ENCODE measurements at places on chromosomes 3 and 15. TPM values are rescaled to one million over a fixed set of nuclear protein-coding genes. Genes with fewer than 3 reads are reported as not detected.
A peak's percentile ranks its signal among the peaks of the same experiment; 100 is the strongest.

The C3orf80 gene
- total RNA-seq = 1.2 TPM

DNA sequence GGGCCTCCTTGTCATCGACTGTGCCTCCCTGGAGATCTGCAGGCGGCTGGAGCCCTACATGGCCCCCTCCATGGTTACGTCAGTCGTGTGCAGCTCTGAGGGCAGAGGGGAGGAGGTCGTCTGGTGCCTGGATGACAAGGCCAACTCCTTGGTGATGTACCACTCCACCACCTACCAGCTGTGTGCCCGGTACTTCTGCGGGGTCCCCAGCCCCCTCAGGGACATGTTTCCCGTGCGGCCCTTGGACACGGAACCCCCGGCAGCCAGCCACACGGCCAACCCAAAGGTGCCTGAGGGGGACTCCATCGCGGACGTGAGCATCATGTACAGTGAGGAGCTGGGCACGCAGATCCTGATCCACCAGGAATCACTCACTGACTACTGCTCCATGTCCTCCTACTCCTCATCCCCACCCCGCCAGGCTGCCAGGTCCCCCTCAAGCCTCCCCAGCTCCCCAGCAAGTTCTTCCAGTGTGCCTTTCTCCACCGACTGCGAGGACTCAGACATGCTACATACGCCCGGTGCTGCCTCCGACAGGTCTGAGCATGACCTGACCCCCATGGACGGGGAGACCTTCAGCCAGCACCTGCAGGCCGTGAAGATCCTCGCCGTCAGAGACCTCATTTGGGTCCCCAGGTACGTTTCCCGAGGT lies 146.5 kb downstream of the LRRK1 start:
- DNase-seq = peak; percentile 36

- no peak for DNase-seq
Observed at GRCh38 chr3:98215051-98215450, 48.6 kb downstream of the OR5H15 start.

- DNase-seq = no peak
Observed at GRCh38 chr3:64600246-64600950, 87.4 kb downstream of the ADAMTS9 start.

DNA sequence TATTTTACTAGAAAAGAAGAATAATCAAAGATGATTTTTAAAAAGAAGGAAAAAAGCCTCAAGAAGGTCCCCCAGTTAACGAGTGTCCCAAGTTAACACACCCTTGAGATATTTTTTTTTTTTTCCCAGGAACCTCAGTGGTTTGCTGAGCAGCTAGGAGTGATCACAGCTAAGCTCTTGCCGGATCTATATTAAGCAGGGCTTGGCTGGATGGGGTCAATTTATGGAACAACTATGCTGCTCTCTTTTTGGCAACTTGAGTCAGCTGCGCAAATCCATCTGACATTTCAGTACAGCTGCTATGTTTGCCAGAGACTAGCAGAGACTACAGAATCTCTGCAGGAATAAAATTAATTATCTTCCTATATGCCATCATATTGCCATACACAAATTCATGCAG lies at the start of gene LMOD3:
TSS of gene LMOD3 (minus strand) at position 193 of the 400 bp plus-strand sequence. CDS start 209 bp downstream, outside the sequence.
- no peak for DNase-seq

The CPNE9 gene
- total RNA-seq = 0.44 TPM

GRCh38 chr3:73292220-73292619 lies 230.8 kb downstream of the EBLN2 start:
- DNase-seq = no peak

- no peak for DNase-seq
Observed at GRCh38 chr15:89075846-89076245, 12.4 kb upstream of the ABHD2 start.

The CFAP100 gene
- total RNA-seq = 21.5 TPM

- DNase-seq = no peak
Observed at GRCh38 chr3:148727231-148727630, 29.5 kb downstream of the AGTR1 start.

The UBAP1L gene
- total RNA-seq = 4.1 TPM

GRCh38 chr15:51076524-51077220 lies 18.0 kb downstream of the TNFAIP8L3 start:
- no peak for DNase-seq

DNA sequence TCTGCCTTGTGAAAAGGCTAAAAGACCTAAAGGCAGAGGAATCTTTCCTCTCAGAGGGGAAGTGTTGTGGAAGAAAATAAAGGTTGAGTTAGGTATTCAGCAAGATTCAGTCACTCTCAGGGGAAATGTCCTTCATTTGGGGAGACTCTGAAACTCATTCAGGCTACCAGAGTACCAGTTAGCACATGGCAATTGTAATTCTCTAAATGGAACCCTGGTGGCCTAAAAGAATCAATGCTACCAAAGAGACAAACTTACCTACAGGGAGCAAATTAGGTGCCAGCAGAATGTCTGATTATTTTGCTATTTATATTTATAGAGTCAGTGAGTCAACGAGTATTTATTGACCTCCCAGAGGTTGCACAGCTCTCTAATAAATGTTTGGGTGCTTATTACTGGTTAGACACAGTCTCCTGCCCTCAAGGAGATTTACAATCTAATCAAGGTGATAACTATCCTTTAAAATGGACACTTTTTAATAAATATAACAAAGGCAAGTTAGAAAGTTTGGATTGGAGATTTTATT lies 33.9 kb upstream of the CDIN1 start:
- DNase-seq = no peak

The ZBED2 gene
- total RNA-seq = 8.2 TPM

The TIMP4 gene
- total RNA-seq = 5.2 TPM

The IL20RB gene
- total RNA-seq = 1.8 TPM

The CX3CR1 gene
- total RNA-seq = 14.1 TPM

The TLR9 gene
- total RNA-seq = 1.0 TPM

The SNX33 gene
- total RNA-seq = 28.9 TPM

The ZNF80 gene
- not detected for total RNA-seq

DNA sequence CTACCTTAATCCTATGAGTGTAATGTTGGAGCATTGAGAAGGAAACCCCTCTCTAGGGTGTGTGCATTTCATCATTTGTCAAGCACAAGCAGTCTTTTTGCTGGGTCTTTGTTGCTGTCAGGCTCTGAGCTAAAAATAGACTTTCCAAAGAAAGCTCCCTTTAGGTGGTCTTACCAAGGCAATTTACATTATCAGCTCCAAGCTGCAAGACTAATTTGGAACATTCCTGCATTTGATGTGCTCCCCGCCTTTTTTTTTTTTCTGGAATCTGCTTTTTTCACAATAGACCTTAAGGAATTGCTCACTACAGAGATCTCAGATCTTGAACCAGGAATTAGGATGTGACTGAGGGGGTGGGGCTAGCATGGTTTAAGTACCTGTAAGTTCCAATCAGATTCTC lies 60.6 kb upstream of the STAC start:
- no peak for DNase-seq

- no peak for DNase-seq
Observed at GRCh38 chr3:50495609-50496423, 7.6 kb downstream of the CACNA2D2 start.

The RNF13 gene
- 138 TPM for total RNA-seq

The UBXN7 gene
- 56.2 TPM for total RNA-seq

GRCh38 chr15:65962187-65962586 lies 92.9 kb downstream of the RAB11A start:
- DNase-seq = no peak

The CYP1A2 gene
- total RNA-seq = not detected

GRCh38 chr3:176581589-176581988 lies 615.7 kb downstream of the TBL1XR1 start:
- no peak for DNase-seq

The TRIM42 gene
- total RNA-seq = not detected

GRCh38 chr3:151526757-151527156 lies 65.9 kb upstream of the IGSF10 start:
- no peak for DNase-seq

The ADIPOQ gene
- total RNA-seq = not detected

DNA sequence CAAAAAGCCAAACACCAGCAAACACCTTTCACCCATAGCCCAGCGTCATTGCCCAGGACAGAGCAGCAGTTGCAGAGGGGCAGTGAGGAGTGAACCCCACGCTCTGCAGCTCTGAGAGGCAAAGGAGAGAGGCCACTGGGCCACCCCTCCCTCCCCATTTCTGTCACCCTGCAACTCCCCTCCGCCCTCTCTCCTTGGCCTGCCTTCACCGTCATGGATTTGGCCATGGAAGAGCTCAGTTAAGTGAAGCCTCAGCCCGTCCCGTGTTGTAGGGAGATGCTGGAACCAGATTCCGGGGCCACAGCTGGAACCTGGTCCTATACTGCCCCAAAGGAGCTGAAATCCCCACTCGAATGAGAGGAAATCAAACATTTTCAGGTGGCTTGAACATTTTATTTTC lies 21.9 kb downstream of the MRAS start:
- no peak for DNase-seq

GRCh38 chr15:79451361-79451999 lies 19.3 kb downstream of the MINAR1 start:
- no peak for DNase-seq

- DNase-seq = no peak
Observed at GRCh38 chr3:175502155-175502554, 643.0 kb downstream of the NAALADL2 start.

DNA sequence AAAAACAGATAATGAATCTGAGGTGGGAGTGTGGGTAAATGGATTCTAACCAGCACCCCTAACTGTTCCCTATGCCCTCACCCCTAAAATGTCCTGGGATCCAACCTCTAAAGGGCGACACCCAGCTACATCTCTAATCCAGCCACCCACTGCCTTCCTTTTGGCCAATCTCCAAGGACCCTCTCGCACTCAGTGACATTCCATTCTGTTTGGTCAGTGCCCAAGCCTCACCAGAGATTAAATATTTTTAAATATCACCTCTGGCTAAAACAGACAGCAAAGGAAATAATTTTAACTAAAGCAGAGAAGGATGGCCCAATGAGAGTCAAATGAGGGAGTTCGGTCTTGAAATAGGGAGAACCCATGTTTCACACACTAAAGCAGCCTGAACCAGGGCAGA lies 19.9 kb upstream of the SCN10A start:
- DNase-seq = no peak

The TCAIM gene
- 33.5 TPM for total RNA-seq

The HCLS1 gene
- 93.6 TPM for total RNA-seq

- DNase-seq = peak; percentile 56
Observed at GRCh38 chr15:61186905-61187741, 42.0 kb downstream of the RORA start.

The KNL1 gene
- total RNA-seq = 1.5 TPM

- no peak for DNase-seq
Observed at GRCh38 chr3:24601066-24601939, 106.7 kb upstream of the THRB start.

The GABRR3 gene
- total RNA-seq = not detected

- no peak for DNase-seq
Observed at GRCh38 chr3:35320646-35321407, 318.5 kb upstream of the ARPP21 start.

- DNase-seq = no peak
Observed at GRCh38 chr15:48989170-48989569, 25.5 kb upstream of the SHC4 start.
